Karpas-422 (cell line): ENCODE measurements at places on chromosomes 6 and 20. TPM values are rescaled to one million over a fixed set of nuclear protein-coding genes. Genes with fewer than 3 reads are reported as not detected.

GRCh38 chr20:237929-238328 is 10.9 kb downstream of the DEFB129 start:
- DNase-seq = no peak

DNA sequence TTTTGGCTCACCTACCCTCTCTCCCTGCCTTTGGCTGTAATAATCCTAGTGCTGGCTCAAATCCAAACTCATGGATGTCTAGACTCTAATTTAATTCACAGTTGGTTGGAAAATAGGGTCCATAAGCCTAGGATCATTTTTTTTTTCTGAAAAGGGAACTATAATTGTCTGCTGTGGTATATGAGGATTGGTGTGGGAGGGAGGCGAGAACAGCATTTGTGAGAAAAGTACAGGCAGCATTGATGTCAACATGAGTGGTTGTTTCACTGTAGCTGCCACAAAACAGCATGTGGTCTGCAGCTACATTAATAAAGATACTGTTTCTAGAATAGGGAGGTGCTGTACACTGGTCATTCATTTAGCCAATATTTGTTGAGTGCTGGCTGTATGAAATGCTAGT is 18.6 kb upstream of the POLR1H start:
- peak; percentile 11 for DNase-seq

DNA sequence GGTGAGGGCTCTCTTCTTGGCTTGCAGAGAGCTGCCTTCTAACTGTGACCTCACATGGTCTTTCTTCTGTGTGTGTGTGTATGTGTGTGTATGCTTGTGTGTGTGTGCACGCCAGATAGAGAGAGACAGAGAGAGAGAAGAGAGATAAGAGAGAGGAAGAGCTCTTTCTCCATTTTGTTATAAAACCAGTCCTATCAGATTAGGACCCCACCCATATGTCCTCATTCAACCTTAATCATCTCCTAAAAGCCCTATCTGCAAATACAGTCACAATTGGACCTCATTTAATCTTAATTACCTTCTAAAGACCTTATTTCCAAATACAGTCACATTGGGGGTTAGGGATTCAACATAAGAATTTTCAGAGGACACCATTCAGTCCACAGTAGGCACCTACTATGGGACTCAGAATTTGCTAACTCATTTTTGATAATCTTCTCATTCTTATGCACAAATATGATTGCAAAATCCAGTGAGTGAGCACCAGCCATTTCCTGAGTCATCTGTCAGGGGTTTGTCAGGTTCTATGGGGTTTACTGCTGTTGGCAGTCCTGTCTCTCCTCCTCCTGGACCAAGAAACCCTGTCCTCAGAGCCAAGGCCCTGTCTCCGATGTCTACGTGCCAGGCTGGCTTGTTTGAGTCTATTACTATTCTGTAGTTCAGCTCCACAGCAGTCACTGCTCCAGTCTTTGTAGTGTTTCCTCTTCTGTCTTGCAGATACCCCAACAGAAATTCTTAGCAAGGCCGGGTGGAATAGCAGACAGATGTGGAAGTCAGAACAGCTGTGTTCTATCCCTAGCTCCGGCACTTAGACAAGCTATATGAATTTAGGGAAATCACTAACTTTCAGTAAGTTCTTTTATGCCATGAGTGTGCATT is 59.0 kb upstream of the FAM184A start:
- DNase-seq = no peak

DNA sequence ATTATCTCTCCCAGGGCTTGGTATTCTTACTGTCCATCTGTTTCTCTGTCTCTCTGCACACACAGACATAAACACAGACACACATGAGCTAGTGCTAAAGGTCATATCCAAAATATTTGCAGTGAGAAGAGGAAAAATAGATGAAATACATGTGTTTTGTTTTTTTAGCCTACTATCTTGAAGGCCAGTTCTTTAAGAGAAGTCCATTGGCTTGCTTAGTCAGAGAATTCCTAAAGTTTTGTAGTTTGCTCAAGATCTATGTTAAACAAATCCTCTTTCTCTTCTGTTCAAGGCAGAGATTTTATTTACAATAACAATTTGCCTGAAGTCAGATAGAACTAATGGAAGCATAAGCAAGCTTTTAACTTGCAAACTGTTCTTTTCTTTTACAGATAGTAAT is 120.0 kb upstream of the AKIRIN2 start:
- DNase-seq = no peak

GRCh38 chr20:1718604-1719384 is 61.2 kb upstream of the SIRPG start:
- no peak for DNase-seq

GRCh38 chr20:49268600-49269365 is 9.1 kb downstream of the ZNFX1 start:
- DNase-seq = no peak

- DNase-seq = no peak
Measured at GRCh38 chr6:142028527-142028926, 104.2 kb upstream of the GJE1 start.

DNA sequence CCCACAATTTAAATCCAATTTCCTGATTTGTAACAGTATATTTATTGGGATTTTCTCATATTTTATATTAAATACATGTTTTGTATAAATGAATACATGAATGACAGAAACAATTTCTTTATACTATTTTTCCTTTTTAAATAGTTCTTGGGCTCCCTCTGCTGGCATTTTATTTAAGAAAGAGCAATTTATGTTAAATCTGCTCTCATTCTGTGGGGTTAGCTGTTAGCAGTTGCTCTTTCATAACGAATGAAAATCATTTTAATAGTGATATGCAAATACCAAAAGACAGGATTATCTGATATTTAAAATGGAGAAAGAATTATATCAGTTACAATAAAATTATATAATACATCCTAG is 118.3 kb downstream of the RALGAPA2 start:
- peak; percentile 76 for DNase-seq

- DNase-seq = no peak
Measured at GRCh38 chr6:129966125-129966524, 52.3 kb upstream of the L3MBTL3 start.

DNA sequence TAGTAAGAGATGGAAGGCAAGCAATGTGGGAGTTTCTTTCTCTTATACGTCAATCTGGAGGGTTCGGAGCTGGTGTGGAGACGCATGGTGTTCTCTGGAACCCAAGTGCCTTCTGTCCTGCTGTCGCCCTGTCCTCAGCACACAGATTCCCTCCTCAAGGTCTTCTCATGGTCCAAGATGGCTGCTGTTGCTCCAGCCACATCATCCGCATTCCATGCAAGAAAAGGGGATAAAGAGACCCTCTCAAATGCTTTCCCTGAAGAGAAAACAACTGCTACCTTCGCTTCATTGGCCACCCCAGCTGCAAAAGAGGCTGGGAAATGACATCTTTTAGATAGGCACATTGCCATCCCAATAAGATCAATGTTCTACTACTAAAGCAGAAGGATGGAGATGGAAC is 151.2 kb downstream of the ANKRD60 start:
- DNase-seq = no peak

GRCh38 chr6:111377558-111378120 is 105.4 kb downstream of the REV3L start:
- DNase-seq = no peak

DNA sequence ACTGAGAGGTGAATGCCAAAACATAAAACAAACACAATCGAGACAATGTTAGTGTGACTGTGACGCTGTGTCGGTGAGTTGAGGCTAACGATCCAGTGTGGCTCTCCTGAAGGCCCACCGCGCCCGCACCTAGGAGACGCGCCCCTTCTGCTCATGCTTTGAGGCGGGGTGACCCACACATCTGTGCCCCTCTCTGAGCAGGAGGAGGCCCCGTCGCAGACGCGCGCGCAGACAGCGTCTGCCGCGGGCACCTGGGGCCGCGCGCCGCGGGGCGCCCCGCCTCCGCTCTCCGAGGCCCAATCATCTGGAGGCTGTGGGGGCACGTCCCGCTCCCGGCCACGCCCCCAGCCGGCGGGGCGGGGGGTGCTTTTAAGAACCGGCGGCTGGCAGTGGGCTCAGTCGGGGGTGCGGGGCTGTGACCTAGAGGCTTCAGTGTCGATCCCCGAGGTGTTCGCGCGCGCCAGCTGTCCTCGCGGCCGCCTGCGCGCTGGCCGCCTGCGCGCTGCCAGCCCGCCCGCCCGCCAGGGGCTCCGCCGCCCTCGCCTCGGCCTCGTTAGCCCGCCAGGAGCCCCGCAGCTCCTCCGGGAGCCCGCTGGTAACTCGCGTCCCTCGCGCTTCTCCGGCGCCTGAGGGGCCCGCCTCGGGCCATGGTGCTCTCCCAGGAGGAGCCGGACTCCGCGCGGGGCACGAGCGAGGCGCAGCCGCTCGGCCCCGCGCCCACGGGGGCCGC is at the start of gene SLC16A10:
SLC16A10 (plus strand) TSS at position 398 of the 730 bp plus-strand sequence; CDS start at position 648, 250 bp downstream.
- DNase-seq = peak; percentile 87

The RIPOR3 gene
- not detected in 2 replicates for total RNA-seq

The OVOL2 gene
- not detected in 2 replicates for total RNA-seq

The HLA-DRB1 gene
- 281 and 366 TPM in 2 replicates for total RNA-seq

DNA sequence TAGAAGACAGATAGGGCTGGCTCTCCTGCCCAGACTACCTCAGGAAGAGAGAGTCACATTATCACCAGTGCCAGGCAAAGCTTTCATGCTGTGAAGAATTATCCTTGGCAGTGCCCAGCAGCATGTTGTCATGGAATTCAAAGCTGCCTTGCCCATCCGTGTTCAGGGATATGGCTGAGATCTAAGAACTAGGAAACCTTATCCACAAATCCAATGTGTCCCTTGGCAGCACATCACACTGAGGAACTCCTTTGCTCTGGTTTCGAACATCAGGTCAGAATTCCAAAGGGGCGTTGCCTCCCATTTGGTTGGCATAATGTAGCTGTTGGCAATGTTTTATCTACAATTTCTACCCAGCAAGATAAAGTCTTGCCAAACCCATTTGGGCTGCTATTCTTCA is 52.7 kb downstream of the ADGRF1 start:
- DNase-seq = no peak

- no peak for DNase-seq
Measured at GRCh38 chr20:17622086-17622850, 52.4 kb downstream of the DSTN start.

The PACRG gene
- total RNA-seq = not detected in 2 replicates

DNA sequence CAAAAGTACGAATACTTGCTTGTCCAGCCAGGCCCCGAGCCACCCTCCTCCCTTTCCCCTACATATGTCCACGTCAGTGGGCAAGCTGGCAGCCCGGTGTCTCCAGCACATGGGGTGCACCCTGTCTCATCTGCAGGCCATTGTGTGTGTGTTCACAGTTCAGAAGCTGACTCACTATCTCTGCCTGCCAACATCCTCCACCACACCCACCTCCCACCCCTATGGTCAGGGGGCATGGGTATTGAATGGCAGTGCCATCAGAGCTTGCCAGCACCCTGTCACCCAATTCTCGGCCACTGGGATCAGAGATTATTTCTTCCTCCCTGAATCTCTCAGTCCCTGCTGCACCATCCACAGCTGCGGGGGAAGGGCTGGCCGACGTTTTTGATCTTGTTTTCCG is 195.7 kb downstream of the FARS2 start:
- no peak for DNase-seq
